ENCODE measurements at places on chromosomes 11 and 22.

- DNase-seq, result no peak
These were observed 1.5 kb upstream of the NDUFS8 start for GRCh38 chr11:68028802-68029545.

- peak; percentile 29 for DNase-seq
These were observed 193.2 kb upstream of the PLET1 start for GRCh38 chr11:112453601-112454577.

GRCh38 chr11:68074584-68075352 is 35.9 kb downstream of the TCIRG1 start:
- DNase-seq, result no peak

DNA sequence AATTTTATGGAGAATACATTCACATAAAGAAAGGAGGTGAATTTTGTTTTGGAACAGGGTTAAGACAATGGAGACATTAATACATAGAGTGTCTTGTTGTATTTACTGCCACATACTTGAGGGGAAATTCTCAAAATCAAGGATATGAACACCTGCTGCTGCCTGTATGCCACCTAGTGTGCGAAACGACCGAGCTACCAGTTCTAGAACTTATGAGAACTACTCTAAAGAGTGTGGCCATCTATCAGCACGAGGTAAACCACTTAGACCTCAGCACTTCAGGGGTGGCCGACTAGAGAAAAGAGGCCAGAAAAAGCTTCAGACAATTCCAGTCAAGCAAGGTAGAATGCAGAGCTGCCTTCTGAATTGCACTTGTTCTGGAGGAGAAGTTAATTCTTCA is 1.5 kb upstream of the AGBL2 start:
- DNase-seq, result no peak

DNA sequence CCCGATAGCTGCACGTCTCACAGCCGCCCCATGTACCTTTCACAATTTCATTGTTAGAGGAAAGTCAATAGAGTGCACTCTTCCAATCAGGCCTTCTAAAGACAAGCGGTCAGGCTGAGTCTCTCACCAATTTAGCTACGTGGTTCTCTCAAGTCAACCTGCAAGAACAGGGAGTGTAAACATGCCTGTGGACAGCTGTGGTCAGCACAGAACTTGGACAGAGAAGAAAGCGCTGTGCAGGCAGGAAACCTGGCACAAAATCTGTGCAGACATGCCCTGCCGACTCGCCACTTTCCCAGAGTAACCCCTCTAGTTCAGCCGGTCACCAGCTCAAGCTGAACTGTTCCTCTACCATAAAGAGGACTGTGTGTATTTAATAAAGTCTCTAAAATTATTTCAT is 39.5 kb downstream of the CHKA start:
- no peak for DNase-seq

GRCh38 chr22:25111579-25112517 is 87.8 kb upstream of the CRYBB3 start:
- no peak for DNase-seq

DNA sequence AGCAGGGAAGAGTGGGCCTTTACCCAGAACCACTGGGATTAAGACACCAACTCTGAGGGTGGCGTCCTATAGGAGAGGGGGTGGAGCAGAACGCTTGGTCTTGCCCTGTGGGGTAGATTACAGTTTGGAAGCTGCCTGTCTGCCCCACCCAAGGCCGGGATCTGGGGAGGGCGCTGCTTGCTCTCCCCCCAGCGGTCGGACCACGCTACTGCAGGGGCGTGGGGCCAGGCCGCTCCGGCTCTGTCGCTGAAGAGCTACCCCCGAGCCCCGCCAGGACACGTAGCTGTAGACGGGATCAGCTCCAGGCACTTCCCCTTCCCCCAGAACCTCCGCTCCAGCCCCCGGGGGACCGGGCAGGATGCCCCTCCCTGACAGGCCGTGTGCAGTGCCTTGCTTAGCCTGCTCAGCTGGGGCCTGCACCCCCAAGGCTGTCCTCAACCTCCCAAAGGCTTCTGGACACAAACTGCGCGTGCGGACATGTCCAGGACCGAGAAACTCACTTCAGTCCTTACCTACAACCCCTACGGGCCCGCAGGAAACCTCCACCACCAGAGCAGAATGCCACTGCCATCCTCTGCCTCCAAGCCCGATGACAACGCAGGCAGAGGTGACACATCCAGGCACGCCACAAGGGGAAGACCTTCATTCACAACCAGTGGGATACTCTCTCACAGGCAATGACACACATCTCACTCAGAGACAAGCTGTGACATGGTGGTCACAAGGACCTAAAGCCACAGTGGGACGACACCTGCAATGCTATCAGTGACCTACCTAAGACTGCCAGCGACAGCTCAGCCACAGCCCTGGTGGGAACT is 3.6 kb downstream of the AHNAK start:
- peak; percentile 75 for DNase-seq

- DNase-seq, result no peak
These were observed 52.7 kb upstream of the EED start for GRCh38 chr11:86191874-86192273.

- DNase-seq, result no peak
These were observed 51.1 kb upstream of the THY1 start for GRCh38 chr11:119473901-119474681.

GRCh38 chr11:78795621-78796261 is 221.1 kb upstream of the NARS2 start:
- no peak for DNase-seq

- no peak for DNase-seq
These were observed 80.1 kb downstream of the MICAL3 start for GRCh38 chr22:17944256-17944655.

- no peak for DNase-seq
These were observed 86.4 kb downstream of the GGTLC2 start for GRCh38 chr22:22730655-22731373.

- no peak for DNase-seq
These were observed 22.1 kb downstream of the IFITM10 start for GRCh38 chr11:1728301-1728700.

DNA sequence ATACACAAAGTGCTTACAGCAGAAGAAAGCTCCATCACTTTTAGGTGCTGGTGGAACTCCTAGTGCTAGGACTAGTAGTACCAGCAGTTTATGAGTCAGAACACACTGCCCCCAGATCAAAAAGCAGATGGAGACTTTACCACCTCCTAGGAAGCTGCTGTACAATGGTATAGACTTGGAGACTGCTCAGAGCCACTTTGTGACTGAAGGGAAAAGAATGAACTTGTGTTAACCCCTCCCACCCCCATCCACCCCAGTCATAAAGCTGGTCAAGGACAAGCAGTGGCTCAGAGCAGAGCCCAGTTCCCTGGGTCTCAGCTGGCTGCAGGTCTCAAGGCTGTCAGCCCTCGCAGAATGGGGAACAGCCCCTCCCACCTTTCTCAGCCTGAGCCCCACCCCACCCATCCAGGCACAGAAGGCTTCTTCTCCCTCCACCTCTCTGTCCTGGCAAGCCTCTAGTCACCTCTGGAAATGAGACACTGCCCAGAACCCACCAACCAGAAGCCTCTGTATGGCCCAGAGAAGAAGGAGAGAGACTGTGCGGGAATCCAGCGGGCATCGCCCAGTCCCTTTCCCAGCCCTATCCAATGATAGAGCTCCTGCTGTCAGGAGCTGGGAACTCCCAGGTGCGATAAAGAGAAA is 23.8 kb downstream of the PACSIN2 start:
- DNase-seq, result no peak

DNA sequence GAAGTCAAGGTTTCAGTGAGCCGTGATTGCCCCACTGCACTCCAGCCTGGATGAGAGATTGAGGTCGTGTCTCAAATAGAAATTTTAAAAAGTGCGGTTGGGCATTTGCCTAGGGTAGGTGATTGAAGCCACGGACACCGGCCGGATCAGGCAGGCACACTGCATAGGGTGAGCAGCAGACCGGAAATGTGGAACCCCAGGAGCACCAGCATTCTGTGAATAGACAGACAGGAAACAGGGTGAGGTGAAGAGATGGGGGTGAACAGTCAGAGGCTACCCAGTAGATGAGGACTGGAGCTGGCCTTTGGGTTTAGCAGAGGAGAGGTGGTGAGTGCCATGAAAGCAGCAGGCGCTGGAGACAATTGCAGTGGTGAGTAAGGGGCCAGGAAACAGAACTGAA is 43.5 kb downstream of the PPFIA1 start:
- DNase-seq, result no peak

DNA sequence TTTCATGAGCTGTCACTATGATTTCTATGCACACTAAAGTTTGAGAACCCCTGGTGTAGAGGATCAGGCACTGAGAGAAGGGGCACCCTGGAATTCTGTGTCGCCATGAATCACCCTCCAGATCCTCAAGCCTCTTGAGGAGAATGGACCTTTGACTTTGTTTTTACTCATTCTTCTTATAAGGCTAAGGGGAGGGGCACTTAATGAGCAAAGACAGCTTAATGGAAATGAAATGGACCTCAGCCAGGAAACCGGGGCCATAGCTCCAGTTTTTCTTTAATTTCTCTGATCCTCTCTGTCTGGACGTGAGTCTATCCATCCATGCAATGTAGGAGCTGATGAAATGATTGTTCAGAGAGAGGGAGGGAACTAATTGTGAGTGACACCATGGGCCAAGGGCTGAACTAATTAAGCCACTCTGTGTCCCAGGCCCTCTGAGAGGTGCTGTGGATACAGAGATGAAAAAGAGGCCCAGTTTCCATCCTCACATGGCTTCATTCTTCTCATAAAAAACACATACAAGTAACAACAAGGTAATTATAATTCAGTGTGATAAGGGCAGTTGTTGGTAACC is 32.8 kb downstream of the OR2AT4 start:
- no peak for DNase-seq

DNA sequence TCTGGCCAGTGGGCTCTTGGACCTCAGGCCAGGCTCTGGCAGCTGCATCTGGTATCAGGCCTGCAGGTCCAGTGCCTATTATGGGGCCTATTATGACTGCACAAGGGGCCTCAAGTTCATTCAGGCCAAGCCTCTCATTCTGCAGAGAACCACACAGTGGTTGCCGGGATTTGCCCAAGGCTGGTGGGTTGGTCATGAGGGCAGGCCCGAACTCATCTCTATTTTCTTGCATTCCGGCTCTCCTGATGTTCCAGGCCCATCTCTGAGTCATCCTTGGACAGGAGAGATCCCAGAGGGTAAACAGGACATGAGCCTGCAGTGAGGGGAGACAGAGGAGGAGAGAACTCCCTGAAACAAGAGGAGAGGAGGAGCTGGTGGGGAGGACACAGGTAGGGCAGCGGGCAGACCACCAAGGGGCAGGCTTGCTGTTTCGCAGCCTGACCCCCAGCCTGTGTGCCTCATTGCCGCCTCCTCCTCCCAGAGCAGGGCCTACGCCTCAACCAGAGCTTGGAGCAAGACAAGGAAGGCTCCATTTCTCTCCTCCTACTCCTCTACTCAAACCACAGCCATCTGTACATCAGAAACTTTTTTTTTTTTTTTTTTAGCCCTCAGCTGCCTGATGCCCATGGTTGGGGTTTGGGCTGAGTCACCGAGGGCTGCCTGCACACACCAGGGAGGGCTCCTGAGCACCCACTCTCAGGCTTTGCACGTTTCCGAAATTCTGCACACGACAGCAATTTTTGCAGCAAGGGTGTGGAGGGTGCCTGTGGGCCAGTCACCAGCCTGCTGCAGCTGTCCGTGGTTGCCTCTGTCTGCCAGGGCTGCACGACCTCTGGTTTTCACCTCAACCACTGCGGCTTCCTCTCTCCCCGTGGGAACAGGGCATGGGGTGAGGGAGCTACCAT is 12.7 kb upstream of the TREH start:
- peak; percentile 63 for DNase-seq

DNA sequence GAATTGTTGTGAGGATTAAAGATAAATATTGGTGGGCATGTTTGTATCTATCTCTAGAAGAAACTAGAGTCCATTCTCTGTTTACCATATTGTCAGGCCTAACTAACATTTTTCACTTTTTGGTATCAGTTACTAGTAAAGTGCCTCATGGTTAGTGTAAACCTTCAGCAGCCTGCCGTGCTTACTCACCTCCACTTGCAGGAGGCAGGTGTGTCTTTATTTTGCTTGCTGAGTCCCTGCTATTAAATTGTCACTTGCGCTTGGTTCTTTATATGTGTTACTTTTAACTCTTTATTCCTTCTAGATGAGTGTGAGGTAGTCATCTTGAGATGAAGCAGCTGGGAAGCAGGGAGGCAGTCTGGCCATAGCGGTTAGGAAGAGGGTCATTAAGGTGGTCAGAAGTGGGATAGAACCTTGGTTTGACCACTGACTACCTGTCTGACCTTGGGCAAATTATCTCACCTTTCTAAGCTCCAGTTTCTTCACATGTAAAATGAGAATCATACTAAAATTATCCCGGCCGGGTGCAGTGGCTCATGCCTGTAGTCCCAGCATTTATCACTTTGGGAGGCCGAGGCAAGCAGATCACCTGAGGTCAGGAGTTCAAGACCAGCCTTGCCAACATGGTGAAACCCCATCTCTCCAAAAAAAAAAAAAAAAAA is 21.2 kb downstream of the PPP6R3 start:
- DNase-seq, result no peak

DNA sequence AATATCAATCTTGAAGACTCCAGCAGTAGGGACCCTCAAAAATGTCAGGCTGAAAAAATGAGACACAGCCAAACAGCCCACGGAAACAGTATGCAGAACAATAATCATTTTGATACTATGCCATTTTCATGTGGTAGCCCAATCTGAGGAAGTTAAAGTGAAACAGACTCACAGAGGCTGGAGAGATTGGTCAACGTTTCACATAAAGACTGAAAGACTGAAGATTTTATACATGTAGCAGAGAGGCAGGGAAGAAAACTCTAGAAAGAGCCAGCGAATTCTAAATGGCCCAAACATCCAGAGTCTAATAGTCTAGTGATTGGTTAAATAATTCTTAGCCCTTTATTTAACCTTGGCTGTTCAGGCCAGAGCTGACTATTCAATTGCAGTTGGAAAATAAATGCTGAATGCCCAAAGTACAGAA is 49.4 kb downstream of the MAML2 start:
- DNase-seq, result no peak

DNA sequence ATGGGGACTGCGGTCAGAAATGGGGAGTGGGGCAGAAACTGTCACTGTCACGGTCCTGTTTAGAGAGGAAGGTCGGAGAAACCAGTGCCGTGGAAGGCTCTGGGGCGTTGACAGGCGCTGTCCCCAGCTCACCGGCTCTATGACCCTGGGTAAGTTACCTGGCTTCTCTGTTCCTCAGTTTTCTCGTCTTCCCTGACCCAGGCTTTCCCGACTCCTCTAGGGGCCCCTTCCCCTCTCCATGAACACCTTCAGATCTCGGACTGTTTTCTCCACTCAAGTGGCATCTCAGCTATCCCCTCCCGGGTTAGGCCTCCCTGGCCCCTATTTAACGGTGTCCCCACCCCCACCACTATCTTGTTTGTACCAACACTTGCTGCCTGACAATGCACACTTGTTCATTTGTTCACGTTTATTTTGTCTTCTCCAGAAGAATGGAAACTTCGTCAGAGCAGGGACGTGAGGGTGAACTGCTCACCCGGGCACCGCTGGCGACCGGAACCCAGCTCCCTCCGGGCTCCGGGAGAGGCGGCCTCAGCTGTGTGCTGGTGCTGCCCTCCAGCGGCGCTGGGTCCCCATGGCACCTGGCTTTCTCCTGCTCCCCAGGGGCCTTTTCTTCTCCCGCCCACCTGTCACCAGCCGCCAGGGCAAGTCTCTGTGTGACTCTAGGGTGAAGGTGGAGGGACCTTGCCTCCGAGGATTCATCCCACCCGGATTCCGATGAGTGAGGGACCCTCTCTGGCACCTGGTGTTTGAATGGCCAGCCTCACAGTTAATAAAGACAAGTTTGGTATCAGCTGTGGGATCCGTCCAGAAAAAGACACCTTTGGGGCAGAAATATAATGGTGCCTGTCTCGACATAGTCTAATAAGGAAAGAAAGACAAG is 33.1 kb upstream of the SLC35C1 start:
- DNase-seq, result peak; percentile 88

GRCh38 chr11:59218319-59218718 is 5.6 kb upstream of the MPEG1 start:
- DNase-seq, result no peak

- DNase-seq, result peak; percentile 59
These were observed 8.7 kb upstream of the TTC12 start for GRCh38 chr11:113305440-113306336.

Measured in activated T-cell treated with anti-CD3 and anti-CD28 coated beads for 48 hours (primary cell).